A549 (cell line): ENCODE measurements at places on chromosomes 7 and 10.

GRCh38 chr7:28191184-28191583 is 10.6 kb upstream of the JAZF1 start:
- no peak for DNase-seq

GRCh38 chr7:26379711-26380110 is 88.0 kb downstream of the SNX10 start:
- DNase-seq, result no peak

GRCh38 chr7:95198863-95199262 is 125.5 kb downstream of the PON1 start:
- DNase-seq, result no peak

DNA sequence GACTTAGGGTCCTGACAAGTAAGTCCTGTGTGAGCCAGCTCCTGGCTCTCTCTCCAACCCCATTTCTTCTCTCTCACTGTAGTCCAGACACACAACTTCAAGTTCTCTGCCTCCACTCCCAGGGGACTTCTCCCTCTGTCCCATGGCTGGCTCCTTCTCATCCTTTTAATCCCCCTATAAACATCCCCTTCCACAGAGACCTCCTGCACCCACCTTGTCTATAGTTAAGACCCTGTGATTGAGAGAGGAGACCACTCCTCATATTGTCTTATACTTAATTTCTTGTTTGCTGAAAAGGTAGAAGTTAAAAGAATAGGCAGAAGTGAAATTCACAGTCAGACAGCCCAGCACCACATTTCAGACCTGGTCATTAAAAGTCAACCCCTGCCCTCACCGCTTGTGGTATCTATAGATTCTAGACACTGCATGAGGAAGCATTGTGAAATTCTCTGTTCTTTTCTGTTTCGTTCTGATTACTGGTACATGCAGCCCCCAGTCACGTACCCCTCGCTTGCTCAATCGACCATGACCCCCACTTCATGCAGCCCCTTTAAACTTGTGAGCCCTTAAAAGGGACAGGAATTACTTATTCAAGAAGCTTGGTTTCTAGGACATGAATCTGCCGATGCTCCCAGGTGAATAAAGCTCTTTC is 125.6 kb upstream of the FRMD4A start:
- no peak for DNase-seq

GRCh38 chr10:17647326-17647725 is 3.4 kb downstream of the STAM start:
- no peak for DNase-seq

DNA sequence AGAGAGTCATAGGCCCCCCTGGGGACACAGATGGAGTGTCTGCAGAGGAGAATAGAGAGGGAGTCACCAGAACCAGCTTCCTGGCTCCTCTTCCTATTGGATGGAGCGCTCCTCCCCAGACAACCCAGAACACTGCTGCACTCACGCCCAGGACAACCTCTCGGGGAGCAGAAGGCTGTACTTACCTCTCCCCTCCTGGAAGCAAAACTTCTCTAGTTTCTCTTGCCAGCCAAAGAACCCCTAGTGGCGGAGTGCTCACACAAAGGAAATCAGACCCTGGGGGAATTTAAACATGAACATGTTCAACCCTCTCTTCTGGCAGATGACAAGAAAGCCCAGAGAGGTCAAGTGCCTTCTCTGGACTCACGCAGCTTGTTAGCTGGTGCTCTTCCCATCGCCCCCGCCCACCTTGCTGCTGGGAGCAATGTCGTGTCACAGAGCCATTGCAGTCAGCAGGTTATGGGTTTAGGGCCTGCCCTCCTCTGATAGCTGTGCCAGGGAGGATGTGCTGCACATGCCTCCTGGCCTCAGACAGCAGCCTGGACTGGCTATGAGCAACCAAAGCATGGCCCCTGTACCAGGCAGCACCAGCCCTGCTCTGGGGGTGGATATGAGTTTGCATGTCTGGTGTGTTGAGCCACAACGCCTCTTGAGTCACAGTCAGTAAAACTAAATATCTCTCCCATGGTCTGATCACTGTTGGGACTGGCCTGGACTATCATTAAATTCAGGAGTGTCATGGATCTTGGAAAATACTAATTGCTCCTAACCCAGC is 84.4 kb downstream of the SLIT1 start:
- DNase-seq, result no peak

GRCh38 chr7:2530071-2530987 is 10.8 kb downstream of the LFNG start:
- no peak for DNase-seq

DNA sequence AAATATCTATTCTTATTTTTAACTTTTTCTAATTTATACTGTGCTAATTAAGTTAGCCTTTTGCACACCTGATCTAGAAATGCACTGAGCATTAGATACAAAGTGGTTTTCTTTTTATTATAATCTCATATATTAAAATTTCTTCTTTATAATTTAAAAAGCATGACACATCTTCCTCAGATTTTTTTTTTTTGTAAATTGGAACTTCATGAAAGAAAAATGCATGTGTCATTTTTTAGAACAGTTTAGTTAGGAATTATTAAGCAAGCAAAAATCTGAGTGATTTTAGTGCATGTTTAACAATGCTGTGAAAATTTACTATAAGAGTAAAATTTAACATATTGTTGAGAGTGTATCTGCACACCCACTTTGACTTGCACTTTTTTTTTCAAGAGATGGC is 367.9 kb downstream of the TFEC start:
- no peak for DNase-seq

DNA sequence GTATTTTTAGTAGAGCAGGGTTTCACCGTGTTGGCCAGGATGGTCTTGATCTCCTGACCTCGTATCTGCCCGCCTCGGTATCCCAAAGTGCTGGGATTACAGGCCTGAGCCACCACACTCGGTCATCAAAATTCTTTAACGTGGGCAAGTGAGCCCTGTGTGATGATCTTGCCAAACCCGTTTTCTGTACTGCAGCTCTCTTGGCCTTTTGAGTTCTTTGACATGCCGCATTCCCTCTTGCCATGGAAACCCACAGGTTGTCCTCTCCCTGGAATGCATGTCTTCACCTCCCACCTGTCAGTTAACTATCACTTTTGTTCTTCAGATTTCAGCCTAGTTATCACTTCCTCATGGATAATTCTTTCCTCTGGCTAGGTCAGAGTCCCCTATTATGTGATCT is 5.0 kb downstream of the NUP205 start:
- DNase-seq, result no peak

DNA sequence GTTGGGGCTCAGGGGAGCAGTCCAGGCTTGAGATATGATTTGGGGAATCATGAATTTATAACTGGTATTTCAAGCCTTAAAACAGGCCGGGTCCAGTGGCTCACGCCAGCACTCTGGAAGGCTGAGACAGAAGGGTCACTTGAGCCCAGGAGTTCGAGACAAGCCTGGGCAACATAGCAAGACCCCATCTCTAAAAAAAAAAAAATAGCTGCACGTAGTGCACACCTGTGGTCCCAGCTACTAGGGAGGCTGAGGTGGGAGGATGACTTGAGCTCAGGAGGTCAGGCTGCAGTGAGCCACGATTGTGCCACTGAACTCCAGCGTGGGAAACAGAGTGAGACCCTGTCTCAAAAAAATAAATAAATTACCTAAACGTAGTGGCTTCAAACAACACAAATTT is 81.7 kb upstream of the GTF2I start:
- no peak for DNase-seq

DNA sequence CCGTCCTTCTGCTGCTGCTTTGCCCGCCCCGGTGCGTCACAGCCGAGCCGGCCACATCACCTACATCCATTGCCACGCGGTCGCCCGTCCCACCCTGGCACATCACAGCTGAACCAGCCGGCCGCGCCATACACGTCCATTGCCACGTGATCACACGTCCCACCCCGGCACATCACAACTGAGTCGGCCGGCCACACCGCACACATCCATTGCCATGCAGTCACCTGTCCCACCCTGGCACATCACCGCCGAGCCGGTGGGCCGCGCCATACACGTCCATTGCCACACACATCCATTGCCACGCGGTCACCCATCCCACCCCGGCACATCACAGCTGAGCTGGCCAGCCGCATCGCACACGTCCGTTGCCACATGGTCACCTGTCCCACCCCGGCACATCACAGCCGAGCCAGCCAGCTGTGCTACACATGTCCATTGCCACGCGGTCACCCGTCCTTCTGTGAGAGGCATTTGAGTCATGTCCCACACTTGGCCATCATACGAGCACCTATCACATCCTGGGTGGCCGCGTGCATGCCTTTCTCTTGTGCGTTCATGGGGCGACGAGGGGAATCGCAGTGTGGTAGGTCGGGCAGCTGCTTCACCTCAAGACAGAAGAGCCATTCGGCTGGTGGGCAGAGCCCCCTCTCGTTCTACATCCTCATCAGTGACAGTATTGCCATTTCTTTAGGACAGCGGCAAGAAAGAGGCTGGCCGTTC is 58.6 kb downstream of the JAKMIP3 start:
- no peak for DNase-seq
